ENCODE measurements at places on chromosomes 11 and 22. TPM values are rescaled to one million over a fixed set of nuclear protein-coding genes. Genes with fewer than 3 reads are reported as not detected.

TSG101 gene
- total RNA-seq = 105 TPM

DNA sequence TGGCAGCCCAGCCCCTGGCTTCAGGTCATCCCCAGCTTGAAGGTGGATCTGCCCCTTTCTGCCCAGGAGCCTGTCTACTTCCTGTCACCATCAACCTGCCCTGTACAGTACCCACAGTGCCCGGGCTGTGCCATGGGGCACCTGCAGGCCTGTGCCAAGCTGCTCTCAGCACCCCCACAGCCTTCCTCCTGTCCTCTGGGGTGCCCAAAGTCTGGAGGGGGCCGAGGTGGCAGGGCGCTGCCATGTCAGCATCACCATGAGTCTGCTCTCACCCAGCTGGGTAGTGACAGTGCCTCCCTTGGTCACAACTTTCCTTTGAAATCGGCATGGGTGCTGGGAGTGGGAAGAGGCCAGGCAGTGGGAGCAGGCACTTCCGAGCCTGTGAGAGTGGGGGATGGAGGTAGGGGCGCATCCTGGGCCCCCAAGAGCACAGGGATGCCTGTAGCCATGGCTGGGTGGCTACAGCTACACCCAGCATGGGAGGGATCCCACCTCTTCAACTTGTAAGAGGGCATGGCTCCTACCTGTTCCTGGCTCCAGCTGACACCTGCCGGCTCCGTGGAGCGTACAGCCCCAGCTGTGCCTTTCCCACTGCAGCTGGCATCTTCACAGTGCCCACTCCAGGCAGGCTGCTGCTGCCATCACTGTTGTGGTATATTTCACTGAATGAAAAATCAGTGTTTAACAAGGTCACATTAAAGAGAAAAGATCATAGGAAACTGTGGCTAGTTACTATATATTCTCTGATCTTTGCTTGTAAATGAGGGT is 42.9 kb downstream of the RNF169 start:
- no peak for DNase-seq
- peaks cover 6% of the 10 kb centered on the region for H3K4me1 ChIP-seq
- H3K27me3 ChIP-seq = no peaks in the 10 kb centered on the region
- no peak overlapping the region for H3K27ac ChIP-seq
- no peak overlapping the region for H3K4me3 ChIP-seq

- H3K27me3 ChIP-seq = no peaks in the 10 kb centered on the region
- H3K4me1 ChIP-seq = peaks cover 17% of the 10 kb centered on the region
- DNase-seq = no peak
- no peaks in the 10 kb centered on the region for H3K36me3 ChIP-seq
- no peak overlapping the region for H3K4me3 ChIP-seq
Observed at GRCh38 chr22:50320671-50321325, 6.0 kb downstream of the DENND6B start.

DNA sequence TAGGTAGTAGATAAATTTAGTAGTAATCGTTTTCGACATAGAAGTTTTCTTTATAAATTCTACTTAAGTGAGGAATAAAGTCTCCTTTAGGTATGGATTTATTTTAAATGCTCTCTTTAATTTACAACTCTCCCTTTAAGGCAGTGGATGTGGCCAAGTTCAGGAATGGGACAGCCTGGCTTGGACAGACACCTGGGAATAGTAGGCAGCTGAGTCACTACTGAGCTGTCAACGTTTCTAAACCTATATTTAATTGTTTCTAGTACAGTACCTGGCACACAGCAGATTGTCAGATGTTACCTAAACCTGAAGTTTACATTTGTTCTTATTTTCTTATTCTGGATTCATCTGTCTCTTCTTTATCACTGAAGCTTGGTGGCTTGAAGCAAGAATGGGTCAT is 85.1 kb downstream of the DEPDC5 start:
- peak overlapping the region; percentile 90 for H3K27ac ChIP-seq
- peaks cover 15% of the 10 kb centered on the region for H3K36me3 ChIP-seq
- H3K4me1 ChIP-seq = peaks cover 28% of the 10 kb centered on the region

DNA sequence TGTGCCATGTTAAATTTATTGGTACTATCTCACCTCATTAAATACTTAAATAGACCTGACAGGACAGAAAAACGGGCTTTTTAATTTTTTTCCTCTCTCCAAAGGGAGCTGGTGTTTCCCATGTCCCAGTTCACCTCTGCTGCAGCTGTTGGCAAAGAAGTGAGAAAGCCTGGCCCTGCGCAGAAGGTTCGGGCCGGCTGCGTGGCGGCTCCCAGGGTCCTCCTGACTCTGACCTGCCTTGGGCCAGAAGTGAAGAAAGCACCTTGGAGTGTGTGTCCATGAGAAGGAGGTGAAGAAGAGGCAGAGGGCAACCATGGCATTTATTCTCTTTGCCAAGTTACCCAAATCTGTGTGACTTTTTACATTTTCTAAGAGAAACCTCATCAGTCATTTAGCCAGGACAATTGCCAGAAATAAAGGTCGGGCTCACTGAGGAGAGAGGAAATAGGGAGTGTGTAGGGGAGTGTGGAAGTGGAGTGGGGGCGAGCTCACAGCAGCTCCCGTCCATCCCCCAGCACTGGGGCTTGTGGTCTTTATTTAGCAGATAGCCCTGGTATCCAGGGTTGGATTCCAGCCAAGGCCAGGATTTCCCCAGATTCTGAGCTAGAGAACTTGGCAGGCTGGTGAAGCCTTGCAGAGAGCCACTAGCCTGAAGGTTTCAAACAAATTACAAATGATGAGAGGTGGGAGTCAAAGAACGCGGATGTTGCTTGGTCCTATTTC is 102.4 kb upstream of the CADM1 start:
- H3K36me3 ChIP-seq = no peaks in the 10 kb centered on the region
- no peak overlapping the region for H3K4me3 ChIP-seq
- H3K4me1 ChIP-seq = no peaks in the 10 kb centered on the region
- DNase-seq = no peak

DNA sequence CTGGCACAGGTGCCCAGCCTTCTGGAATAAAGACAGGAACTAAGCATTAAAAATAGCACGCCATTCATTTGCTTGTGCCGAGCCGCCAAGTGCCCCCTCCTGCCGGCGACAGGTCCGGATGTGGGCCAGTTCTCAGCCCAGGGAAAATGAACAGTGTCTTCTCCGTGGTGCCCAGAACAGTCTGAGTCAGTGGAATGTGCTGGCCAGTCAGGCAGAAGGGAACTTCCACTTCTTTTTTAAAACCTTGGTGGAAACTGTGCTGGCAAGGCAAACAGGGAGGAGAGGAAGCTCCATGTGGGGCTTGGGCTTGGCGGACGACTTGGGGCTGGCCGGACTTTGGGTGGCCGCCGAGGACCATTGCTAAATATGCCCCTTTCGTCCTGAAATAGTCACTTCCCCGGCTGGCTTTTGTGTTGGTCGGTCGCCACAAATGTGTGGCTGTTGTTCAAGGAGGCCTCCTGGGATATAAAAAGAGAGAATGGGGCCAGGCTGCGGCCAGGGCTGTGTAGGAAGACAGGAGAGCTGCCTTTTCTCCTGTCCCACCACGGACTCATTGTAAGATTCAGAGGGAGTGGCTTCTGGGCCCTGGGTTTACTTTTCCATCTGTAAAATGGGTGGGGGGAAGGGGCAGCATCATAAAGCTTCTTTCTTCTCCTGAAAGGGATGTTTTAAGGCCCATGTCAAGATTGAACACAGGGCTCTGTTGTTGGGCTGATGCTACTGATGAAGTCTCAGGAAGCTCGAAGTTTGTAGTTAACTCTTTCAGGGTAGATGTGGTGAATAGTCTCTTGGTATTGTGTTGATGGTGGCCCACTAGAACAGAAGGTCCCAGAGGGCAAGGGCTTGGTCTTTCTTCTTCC is 101.0 kb downstream of the PTPRJ start:
- H3K36me3 ChIP-seq = peaks cover 54% of the 10 kb centered on the region
- DNase-seq = no peak
- H3K27ac ChIP-seq = peak overlapping the region; percentile 93
- peaks cover 69% of the 10 kb centered on the region for H3K4me1 ChIP-seq

KLHL35 gene
- total RNA-seq = 1.3 TPM

C11orf42 gene
- not detected for total RNA-seq

CCDC188 gene
- not detected for total RNA-seq

GRCh38 chr11:66593650-66594049 is 665 bp downstream of the CCS start:
- no peak overlapping the region for H3K27ac ChIP-seq
- DNase-seq = no peak
- H3K4me3 ChIP-seq = peak overlapping the region; percentile 98
- H3K4me1 ChIP-seq = peaks cover 28% of the 10 kb centered on the region
- no peaks in the 10 kb centered on the region for H3K27me3 ChIP-seq

KCNJ1 gene
- not detected for total RNA-seq

CREB3L1 gene
- not detected for total RNA-seq

DNA sequence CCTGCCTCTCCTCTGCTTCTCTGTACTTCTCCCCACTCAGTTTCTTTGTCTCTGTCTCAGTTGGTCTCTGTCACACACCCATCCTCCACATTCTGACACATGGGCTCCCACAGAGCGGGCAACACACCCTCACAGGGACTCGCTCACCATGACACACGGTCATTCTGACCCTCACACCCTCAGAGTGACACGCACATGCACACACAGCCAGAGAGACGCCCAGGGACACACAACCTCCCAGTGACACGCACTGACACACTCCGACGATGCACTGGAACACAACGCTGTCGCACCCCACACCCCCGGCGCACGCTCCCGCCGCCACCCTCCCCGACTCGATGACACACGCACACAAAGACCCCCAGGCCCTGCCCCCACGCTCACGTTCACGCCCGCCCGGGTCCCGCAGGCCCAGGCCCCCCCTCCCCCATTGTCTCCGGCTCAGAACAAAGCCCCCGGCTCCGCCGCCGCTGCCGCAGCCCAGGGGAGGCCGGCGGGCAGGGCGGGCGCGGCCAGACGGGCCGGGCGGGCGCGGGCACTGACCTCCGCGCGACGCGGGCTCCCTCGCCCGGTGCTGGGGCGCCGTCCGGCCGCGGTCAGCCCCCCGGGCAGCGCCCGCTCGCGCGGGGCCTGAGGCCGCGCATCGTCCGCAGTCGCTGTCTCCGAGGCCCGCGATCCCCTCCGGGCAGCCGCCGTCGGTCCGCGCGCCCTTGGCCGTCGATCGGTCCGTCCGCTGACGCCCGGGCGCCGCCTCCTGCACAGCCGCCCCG is 404 bp downstream of the DCHS1 start:
- no peak for DNase-seq
- H3K4me1 ChIP-seq = no peaks in the 10 kb centered on the region
- no peak overlapping the region for H3K27ac ChIP-seq
- H3K4me3 ChIP-seq = no peak overlapping the region
- no peaks in the 10 kb centered on the region for H3K27me3 ChIP-seq

DNA sequence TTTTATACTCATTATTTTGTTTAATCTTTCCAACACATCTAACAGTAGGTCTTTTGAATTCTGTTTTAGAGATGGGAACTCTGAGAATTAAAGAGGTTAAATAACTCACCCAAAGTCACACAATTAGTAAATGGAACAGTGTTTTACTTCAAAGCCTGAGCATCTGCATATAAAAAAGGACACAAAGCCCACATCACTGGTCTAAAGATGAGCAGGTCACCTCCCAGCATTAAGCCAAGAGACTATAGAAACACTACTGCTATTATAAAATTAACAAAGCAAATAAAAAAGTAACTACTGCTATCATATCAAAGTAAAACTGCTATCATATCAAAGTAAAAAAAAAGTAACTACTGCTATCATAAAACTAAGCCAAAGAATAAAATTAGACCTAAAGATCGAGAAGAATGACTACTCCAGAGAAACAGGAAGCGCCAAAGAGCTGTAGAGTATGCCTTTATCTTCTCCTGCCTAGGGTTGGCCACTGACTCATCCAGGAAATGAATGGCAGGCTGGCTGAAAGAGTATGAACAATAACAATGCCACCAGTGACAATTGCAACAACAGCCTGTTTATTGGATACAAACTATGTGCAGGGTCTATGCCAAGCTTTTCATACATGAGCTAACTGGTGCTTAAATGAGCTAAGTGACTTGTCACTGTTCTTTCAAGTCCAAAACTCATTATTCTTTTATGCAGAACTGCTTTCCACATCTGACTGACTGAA is 1153.0 kb upstream of the TENM4 start:
- H3K27me3 ChIP-seq = no peaks in the 10 kb centered on the region
- H3K27ac ChIP-seq = no peak overlapping the region
- no peak overlapping the region for H3K4me3 ChIP-seq

GRCh38 chr11:44849922-44850321 is 100.8 kb downstream of the TP53I11 start:
- H3K4me1 ChIP-seq = no peaks in the 10 kb centered on the region
- H3K36me3 ChIP-seq = no peaks in the 10 kb centered on the region
- H3K4me3 ChIP-seq = no peak overlapping the region
- H3K27me3 ChIP-seq = no peaks in the 10 kb centered on the region

NXPE4 gene
- not detected for total RNA-seq

DNA sequence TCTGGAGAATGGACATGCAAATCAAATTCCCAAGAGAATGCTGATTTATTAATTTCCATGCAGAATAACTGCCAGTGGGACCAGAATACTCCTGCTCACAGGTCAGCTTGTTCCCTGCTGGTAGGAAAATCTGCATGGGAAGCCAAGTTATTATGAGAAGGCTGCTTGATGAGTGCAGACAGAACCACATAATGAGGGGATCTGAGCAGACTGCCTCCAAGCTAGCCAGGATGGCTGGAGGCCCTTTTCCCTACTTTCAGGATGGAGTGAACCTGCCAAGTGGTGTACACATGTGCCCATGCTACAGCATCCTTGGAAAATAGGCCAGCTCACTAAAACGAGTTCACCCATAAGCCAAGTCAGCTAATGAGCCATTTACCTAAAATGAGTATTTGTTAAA is 55.2 kb upstream of the ZBED5 start:
- H3K4me3 ChIP-seq = no peak overlapping the region
- H3K4me1 ChIP-seq = peaks cover 18% of the 10 kb centered on the region
- H3K27ac ChIP-seq = no peak overlapping the region
- H3K27me3 ChIP-seq = no peaks in the 10 kb centered on the region
- DNase-seq = peak; percentile 43

DNA sequence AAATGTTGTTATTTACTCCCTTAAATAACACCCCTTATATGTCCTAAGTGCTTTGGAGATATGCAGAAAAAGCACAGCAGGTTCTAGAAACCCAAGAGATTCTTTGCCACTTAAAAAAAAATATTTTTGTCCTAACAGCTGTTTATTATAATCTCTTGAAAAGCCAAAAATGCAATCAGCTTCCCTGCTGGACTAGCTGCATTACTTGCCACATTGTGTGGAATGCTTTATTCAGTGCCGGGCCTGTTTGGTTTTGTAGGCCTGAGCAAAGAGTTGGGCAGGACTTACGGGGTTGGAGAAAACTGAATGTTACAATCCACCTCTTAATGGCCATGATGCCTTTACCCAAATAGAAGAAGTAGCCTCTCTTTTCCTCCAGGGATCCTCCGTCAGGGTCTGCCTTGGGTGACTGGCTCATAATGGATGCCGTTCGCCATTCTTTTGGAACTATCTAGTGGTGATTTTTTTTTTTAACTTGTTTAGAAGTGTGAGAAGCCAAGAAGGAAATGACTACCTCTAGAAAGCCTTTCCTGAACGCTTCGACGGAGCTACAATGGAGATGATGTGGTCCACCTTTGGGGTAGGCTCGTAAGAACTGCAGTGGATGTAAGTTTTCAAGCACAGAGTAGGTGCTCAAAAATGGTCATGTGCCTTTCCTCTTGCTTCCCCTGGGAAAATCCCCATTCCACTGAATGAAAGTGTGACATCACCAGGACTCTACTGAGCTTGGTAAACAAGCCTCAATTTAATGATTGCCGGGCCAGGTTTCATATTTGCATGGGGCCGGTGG is 241.3 kb upstream of the NCAM1 start:
- 0 out of 2 replicates have a peak, but pooled peaks cover under 1% of the 10 kb centered on the region for H3K4me1 ChIP-seq
- no peak for DNase-seq

- no peaks in the 10 kb centered on the region for H3K27me3 ChIP-seq
- H3K4me1 ChIP-seq = no peaks in the 10 kb centered on the region
- no peak overlapping the region for H3K4me3 ChIP-seq
- no peak overlapping the region for H3K27ac ChIP-seq
Observed at GRCh38 chr22:32796865-32797573, 4.5 kb upstream of the TIMP3 start.

Data from Karpas-422 (cell line).